Posterior cingulate gyrus (tissue), 11 donors: ENCODE measurements at places on chromosomes 7 and 10.

- DNase-seq: no peak
Observed at GRCh38 chr10:50419091-50419490, 167.8 kb upstream of the ASAH2 start.

GRCh38 chr7:8236780-8237407, 25.1 kb downstream of the ICA1 start:
- DNase-seq: no peak

DNA sequence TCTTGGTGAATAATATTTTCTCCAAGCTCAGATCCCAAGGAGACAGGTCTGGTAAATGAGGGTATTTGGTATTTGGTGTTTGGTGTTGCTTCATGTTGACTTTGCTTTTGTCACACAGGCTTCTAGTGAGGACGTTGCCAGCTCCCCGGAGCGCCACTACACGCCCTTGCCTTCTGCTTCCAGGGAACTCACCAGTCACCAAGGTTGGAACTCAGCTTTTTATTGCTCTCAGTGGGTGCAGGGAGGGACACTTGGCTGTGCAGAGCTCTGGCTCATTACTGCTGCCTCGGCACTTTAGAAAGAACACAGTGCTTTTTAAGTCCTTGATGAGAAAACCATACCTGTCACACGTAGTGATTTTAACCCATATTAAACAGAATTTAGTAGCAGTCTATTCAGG, 892.9 kb downstream of the LRMDA start:
- no peak for DNase-seq

DNA sequence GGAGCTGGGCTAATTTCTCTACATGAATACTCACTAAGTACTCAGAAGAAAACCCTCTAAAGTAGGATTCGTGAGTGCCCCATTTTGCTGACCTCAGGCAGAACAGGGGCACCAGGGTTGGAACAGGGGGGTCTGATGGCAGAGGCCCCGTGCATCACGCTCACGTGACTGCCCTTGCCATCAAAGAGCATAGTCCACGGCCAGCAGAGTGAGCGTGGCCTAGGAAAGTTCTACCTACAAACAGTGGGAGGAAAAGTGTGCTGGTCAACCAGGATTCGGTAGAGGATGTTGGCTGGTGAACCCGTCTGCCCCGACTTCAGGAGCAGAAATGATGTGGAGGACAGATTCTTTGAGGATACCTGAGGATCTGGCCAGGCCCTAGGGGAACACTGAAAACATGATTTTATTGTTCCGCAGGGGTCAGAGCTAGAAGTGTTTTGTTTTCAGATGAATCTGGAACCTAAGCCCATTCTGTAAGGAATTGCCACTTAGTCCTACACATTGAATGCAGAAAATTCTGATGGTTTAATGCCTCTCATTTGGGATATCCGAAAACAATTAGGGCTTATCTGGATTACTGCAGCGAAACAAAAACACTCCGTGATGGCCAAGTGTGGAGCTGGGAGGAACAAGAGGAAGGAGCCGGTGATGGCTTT, 138.8 kb upstream of the SHH start:
- no peak for DNase-seq

DNA sequence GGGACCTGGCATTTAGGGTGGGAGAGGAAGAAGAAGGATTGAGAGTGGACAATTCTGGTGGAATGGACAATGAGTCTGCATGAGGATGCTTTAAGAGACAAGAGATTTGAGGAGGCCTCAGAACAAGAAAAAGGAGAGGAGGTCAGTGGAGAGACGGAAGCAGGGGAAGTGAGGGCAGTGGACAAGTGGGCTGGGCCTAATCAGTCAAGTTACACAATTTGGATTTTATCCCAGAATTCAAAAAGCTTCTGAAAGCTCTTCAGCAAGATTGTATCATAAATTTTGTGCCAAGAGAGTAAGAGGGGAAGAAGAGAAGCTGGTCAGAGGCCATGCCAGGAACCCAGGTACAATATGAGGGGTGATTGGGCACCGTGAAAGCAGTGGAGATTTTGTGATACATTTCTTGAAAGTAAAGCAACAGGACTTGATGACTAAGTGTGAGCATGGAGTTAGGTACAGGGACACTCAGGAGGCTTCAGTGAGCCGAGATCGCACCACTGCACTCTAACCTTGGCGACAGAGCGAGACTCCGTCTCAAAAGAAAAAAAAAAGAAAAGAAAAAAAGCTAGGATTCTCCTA, 19.3 kb upstream of the TSPAN13 start:
- DNase-seq: no peak

DNA sequence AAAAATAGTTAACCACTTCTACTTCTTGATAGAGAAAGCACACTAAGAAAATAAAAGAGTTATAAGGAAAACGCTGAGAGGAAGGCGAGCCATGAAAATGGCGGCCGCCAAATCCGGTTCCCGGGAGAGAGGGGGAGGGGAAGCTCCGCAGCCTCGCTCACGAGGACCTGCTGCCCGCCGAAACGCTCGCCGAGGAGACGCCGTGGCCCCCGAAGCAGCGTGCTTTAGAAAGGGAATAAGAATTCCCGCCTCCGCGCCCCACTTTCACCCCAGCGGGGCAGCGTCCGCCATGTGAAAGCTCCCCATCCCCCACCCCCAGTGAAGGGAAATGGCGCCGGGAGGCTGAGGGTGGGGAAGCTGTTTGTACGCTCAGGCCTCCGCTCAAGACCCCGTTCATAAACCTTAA, 505 bp downstream of the HNRNPA2B1 start:
- peak; percentile 85 for DNase-seq

- DNase-seq: no peak
Observed at GRCh38 chr7:80876894-80877414, 41.9 kb downstream of the SEMA3C start.

- DNase-seq: no peak
Observed at GRCh38 chr7:67671006-67671548, 674.4 kb downstream of the TYW1 start.

- no peak for DNase-seq
Observed at GRCh38 chr10:50540069-50540825, 83.5 kb downstream of the SGMS1 start.

- no peak for DNase-seq
Observed at GRCh38 chr10:117964536-117964935, 82.2 kb downstream of the RAB11FIP2 start.

GRCh38 chr10:15254808-15255648, 86.5 kb upstream of the NMT2 start:
- peak; percentile 39 for DNase-seq

DNA sequence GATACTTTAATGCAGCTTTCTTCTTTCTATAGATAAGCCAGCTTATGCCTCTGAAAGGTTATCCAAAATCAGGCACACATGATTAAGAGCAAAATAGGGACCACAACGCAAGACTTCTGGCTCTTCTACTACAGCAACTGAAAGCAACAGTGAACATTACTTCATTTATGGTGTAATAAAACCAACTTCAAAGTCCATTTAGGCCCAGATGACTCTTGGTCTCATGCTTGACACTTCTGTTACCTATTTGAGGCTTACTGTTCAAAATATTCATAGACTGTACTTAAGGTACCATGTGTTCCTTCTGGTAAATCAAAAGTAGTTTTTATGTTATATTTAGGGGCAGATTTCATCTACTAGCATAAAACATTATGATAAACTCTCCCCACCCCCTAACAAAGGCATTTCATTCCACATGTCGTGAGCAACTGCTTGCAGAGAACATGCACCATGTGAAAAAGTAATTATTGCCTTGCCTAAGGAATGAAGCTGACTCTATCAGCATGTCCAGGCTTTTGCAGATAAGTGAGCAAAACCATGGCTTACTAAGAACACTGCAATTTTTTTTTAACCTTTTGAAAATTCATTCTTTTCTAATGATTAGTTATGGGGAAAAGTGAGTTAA, 154.9 kb upstream of the ITGB1 start:
- DNase-seq: no peak

DNA sequence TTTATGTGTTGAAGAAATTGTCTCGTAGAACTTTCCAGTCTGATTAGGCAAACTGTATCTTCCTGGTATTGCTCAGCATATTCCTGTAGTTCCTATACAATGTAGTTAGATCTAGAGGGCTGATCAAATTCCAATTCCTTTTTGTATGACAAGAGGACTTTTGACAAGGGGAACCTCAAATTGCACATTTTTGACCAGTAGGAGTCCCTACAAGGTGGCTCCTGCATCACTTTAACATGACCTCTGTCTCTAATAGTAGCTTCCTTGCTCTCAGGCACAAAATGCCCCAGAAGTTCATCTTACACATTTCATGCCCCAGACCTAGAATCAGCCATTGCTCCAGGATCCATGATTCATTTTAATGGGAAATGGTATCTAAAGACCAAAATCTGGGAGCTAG, 18.7 kb downstream of the HERPUD2 start:
- no peak for DNase-seq

DNA sequence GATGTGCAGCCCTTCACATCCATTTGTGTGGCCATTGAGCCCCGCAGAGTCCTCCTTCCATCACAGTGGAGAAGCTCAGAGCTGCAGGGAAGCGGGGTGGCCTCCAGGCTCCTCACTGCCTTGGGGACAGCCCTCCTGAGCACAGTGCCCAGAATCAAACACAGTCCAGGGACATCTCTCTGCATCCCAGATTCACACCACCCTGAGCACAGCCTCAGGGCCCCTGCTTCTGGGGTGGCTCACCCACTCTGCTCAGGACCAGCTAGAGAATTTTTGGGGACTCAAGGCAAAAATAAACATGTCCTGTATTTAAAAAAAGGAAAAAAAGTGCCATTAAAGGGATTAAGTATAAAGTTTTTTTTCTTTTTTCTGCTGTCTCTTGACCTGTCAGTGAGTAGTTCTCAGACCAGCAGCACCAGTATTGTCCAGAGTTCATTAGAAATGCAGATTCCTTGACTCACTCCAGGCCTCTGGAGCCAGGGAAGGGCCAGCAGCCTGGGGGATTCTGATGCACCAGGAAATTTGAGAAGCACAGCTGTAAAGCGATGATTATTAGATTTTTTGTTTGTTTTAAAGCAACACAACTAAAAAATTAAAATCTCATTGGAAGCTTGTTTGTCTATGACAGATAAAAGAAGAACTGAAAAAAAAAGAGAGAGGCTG, 61.6 kb downstream of the ARHGAP22 start:
- no peak for DNase-seq

DNA sequence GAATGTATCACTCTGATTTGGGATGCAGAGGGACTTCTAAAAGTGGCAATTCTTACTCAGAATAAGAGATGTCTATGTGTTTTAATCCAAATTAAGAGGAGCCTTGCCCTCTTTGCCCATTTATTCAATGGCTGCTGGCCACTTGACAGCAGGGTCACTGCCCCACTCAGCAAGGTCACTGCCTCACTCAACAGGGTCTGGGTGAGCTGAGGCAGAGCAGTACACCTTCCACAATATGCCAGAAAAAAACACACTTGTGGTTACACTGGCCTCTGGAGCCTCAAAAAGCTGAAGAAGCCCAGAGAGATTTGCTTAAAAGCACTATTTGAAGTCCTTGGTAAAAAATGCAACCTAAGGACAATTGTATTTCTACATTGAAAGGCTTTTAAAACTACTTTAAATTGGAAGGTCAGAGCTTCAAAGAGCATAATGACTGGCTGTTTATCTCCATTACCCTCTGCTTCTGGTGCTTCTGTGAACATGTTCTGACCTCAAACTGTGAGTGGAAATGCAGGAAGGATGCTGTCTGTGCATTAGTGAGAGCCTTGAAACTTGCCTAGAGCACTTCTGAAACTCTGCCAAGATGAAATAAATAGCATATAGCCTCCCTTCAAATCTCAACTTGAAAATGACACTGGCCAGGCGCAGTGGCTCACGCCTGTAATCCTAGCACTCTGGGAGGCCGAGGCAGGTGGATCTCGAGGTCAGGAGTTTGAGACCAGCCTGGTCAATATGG, 35.1 kb upstream of the WIPF3 start:
- DNase-seq: no peak

DNA sequence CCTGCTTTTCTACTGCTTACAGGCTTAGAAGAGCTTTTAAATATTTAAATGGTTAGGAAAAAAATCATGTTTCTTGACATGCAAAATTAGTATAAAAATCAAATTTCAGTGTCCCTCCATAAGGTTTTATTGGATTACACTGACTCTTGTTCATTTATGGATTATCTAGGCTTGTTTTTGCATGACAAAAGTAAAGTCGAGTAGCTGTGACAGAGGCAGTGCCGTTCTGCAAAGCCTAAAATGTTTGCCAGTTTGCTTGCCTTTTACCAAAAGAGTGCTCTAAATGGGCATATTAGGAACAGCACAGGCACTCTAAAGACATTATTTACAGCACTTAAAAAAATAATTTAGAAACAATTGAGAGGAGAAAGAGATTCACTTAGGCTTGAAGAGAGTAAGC, 139.6 kb downstream of the TSPAN12 start:
- DNase-seq: no peak

DNA sequence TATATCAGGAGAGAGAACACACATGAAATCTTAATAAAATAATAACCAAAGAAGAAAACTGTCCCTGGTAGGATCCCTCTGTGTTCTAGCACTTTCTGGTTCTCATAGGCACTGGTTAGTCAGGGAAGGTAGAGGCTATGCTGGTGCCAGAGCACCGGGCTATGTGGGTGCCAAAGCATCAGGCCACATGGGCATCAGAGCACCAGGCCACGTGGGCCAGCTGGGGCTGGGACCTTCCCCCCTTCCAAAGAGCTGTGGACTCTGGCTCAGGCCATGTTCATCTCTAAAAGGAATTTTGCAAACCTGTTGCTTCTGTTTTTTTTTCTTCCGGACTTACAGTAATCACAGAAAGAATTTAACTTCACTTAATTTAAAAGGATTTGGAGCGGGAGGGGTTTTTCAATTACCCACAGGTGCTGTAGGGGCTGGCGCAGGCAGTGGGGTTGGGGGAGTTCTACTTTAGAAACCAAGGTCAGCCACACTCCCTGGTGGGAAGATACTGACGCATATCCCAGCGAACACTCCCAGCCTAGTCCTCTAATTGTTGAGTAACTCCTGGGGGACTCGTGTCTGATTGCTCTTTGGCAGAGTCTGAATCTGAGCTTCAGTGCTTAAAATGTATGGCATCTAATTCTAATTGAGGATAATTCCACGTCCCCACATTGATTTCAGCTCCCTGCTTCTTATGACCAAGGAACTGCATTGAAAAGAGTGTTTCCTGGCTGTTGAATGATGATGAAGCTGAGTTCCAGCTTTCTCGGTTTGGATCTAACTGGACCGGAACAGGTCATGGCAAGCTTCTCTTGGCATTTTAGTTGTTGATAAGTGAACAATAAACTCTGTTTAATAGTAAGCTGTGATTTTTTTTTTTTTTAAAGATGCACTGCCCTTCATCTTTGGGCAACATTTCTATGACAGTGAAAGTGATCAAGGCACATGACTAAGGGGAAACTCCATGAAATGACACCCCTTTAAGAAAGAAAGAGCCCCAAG, 110.7 kb upstream of the FZD8 start:
- DNase-seq: no peak

DNA sequence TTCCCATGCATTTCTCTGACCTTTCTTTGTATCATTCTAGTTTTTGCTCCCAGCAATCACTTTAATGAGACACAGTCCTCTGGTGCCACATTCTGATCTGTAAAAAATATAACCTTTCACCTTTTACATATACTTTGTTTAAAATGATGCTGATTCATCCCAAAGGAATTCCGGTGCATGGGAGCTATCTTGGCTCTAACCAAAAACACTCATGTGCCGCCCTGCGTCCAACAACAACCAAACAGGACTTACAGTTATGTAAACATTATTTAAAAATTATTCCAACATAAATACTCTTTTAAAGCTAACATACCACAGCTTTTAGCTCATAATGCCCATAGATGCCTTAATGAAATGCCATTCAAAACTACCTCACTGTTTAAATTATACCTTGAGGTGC, 7.7 kb upstream of the OPALIN start:
- DNase-seq: no peak
